ENCODE measurements at places on chromosomes 11 and 22.

DNA sequence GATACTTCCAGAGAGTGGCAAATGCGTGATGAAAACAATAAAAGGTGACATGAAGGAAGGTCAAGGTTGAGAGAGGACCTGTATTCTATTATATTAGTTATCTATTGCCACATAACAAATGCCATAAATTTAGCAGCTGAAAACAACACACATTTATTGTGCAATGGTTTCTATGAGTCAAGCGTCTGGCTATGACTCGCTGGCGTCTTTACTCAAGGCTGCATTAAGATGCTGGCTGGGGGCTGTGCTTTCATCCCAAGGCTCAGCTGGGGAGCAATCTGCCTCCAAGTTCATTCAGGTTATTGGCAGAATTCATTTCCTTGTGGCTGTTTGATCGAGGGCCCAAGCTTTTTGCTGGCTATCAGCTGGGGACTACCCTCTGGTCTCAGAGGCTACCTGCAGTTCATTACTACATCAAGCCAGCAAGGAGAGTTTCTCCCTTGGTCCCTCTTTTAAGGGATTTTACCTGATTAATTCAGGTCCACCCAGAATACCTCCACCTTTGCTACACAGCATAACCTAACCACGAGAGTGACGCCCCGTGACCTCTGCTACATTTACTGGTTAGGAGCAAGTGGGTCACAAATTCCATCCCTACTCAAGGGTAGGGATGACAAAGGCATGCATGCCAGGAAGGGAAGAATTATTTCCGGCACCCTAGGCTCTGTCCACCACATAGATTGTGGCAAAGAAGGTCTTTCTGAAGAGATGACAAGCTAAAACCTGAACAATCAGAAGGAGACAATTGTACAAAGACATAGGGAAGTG, 549.1 kb downstream of the MN1 start:
- no peak for DNase-seq

- peak; percentile 94 for DNase-seq
Observed at GRCh38 chr11:64246871-64247728, at the start of gene PPP1R14B. TSS of gene PPP1R14B (minus strand) at chr11:64246943. CDS start at chr11:64246673, 270 bp downstream.

- DNase-seq = peak; percentile 0
Observed at GRCh38 chr22:48761546-48761945, 1066.1 kb downstream of the BRD1 start.

DNA sequence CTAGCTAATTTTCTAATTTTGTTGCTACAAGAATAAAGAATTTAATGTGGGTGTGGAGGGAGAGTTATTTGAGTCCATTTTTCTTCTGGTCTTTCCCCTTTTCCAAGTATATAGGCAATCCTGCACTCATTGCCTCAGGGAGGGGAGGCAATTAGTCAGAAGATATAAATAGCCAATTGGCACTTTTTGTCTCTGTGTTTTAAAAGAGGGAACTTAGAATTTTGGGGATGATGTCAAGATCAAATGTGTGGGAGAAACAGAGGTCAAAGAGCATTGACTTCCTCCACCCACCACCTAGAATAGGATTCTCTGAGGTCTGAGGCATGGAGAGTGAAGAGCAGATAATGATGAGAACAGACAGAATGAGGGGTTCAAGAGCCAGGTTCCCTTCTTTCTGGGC, 120.3 kb upstream of the ZC3H12C start:
- DNase-seq = no peak

All from ELF-1 (cell line).